ENCODE measurements at places on chromosomes 13 and 19.

DNA sequence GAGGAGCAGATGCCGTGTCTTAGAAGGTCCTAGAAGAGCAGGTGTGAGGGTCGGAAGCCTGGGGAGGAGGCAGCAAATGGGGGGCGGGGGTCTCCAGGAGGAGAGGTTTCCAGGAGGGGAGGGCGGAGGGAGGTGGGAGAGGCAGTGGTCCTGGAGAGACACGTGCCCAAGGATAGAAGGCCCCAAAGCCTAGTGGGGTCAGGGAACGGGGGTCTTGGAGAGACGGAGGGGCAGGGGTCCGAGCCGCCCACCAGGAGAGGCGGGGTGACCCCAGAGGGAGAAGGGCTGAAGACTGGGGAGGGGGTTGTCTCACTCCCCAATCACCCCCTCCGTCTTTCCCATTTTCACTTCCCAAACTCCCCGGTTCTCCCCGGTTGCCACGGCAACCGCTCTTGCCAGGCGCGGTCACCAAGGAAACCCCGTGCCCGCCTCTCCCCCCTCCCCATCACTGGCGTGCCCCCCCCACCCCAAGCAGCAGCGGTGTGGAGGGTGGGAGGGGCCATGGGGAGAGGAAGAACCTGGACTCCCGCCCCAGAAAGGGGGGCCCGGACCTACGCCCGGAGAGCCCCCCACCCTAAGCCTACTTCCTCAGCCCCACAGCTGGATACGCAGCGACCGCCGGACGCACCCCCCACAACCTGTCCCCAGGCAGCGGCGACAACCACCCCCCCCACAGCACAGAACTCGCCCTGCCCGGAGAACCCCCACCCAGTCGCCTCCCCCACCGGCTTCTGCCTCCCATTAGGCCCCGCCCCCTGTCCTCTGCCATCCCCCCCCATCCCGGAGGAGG lies 988 bp downstream of the LRRC4B start:
- peak; percentile 25 for DNase-seq

DNA sequence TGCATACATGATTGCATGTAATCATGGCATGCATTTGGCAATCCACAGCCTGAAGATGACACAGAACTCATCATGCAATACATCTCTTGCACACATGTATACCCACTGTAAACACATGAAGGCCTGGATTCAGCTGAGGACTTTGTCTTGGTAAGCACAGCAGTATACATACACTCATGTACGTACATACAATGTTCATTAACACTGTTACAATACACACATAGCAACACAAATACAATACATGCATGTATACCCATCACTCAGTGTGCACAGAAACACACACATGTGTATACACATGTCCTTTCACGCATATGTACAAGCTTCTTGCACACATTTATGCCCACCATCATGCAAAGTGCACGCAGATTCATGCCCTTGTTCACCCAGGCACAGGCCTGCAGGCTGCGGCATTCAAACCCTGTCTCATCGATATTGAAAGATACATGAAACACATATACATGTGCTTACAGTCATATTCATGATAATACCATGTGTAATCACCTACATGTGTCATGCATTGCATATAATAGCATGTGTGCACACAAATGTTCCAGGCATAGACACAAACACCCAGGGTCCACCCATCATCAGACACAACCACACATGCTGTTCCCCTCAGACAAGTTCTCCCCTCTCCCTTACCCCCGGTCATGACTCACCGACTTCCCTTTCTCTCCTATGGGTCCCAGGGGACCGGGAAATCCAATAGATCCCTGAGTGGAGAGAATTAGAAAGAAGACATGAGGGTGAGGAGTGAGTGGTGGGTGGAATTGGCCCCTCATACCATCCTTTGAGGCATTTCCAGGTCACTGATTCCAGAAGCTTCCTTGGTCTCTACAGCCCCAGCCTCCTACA lies 28.7 kb downstream of the COL5A3 start:
- no peak for DNase-seq

DNA sequence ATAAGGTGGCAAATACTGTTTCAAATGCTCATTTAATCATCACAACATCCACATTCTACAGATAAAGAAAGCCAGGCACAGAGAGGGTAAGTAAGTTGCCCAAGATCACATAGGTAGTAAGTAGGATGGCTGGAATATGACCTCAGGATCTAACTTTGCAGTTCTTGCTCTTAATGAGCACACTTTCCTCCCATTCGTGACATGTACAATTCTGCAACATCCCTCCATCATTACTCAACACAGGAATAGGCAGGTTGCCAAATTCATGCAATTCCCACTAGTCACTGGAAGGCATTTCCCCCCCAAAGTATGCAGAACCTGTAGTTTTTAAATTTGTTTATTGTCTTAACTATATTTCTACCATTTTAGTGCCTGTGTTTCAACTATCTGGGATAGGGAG lies 109.2 kb downstream of the OLFM4 start:
- DNase-seq: no peak

GRCh38 chr19:3778899-3779723 lies 7.1 kb downstream of the MATK start:
- no peak for DNase-seq

DNA sequence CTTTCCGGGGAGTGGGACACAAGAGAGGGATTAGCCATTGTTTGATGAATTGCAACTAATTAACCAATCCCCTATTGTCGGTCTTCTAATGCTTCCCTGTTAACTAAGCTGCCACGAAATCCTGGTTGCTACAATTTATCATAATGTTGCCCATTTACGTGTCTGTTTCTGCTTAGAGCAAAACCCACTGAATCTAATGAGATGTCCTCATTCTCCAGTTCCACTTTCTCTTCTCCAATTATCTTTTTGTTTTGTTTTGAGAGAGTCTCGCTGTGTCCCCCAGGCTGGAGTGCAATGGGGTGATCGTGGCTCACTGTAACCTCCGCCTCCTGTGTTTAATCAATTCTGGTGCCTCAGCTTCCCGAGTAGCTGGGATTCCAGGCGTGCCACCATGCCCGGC lies 5.2 kb upstream of the DPP9 start:
- DNase-seq: no peak

- no peak for DNase-seq
These were observed 16.9 kb downstream of the ZNF296 start for GRCh38 chr19:45059258-45059965.

DNA sequence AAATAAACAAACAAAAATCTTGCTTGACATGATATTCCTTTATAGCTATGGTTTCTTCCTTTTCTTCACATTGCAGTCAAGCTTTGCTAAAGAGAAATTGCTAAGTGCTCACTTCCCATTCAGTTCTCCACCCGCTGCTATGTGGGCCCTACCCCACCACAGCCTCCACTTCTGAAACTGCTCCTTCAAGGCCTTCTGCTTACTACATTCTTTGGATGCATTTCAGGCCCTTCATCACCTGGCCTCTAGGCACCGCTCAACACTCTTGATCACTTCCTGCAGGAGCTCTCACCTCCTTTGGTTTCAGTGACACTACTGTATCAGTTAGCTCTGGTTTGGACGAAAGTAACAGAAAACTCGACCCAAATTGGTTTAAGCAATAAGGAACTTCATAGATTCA lies 72.4 kb downstream of the KLF5 start:
- no peak for DNase-seq

- no peak for DNase-seq
These were observed 40.9 kb downstream of the GNG7 start for GRCh38 chr19:2661615-2662014.

GRCh38 chr13:46721054-46721453 lies 75.9 kb downstream of the ESD start:
- no peak for DNase-seq

GRCh38 chr13:109427695-109428094 lies 358.7 kb downstream of the IRS2 start:
- DNase-seq: no peak

- DNase-seq: no peak
These were observed 67.5 kb downstream of the ATP7B start for GRCh38 chr13:51943721-51944120.

- peak; percentile 87 for DNase-seq
These were observed 4.8 kb downstream of the EMP3 start for GRCh38 chr19:48330012-48330681.

GRCh38 chr13:41547251-41548000 lies 90.1 kb downstream of the RGCC start:
- no peak for DNase-seq

DNA sequence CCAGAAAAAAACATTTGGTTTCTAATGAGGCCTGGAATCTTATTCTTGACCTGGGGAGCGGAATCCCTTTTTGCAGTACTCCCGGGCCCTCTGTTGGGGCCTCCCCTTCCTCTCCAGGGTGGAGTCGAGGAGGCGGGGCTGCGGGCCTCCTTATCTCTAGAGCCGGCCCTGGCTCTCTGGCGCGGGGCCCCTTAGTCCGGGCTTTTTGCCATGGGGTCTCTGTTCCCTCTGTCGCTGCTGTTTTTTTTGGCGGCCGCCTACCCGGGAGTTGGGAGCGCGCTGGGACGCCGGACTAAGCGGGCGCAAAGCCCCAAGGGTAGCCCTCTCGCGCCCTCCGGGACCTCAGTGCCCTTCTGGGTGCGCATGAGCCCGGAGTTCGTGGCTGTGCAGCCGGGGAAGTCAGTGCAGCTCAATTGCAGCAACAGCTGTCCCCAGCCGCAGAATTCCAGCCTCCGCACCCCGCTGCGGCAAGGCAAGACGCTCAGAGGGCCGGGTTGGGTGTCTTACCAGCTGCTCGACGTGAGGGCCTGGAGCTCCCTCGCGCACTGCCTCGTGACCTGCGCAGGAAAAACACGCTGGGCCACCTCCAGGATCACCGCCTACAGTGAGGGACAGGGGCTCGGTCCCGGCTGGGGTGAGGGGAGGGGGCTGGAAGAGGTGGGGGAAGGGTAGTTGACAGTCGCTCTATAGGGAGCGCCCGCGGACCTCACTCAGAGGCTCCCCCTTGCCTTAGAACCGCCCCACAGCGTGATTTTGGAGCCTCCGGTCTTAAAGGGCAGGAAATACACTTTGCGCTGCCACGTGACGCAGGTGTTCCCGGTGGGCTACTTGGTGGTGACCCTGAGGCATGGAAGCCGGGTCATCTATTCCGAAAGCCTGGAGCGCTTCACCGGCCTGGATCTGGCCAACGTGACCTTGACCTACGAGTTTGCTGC lies at the start of gene ICAM4:
TSS of gene ICAM4 (plus strand) at position 153 of the 935 bp plus-strand sequence. CDS start at position 211, 58 bp downstream.
- DNase-seq: no peak

DNA sequence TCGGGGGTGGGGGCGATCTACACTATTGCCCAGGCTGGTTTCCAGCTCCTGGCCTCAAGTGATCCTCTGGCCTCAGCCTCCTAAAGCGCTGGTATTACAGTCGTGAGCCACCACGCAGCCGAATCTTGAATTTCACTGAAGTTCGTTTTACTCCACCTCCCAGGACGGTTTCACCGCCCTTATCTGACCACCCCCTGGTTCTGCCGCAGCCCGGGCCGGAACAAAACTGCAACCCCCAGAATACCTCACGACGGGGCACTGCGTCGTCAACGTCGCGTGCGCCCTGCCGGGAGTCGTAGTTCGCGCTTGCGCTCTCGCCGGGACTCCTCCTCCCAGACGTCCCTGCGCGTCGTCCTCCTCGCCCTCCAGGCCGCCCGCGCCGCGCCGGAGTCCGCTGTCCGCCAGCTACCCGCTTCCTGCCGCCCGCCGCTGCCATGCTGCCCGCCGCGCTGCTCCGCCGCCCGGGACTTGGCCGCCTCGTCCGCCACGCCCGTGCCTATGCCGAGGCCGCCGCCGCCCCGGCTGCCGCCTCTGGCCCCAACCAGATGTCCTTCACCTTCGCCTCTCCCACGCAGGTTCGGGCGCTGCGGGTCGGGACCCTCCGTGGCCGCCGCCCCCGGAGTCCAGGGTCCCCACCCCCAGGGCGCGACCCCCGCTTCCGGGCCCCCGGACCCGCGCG lies at the start of gene ATP5F1D:
TSS of gene ATP5F1D (plus strand) at position 335 of the 679 bp plus-strand sequence. CDS start at position 435, 100 bp downstream.
- DNase-seq: peak; percentile 66

DNA sequence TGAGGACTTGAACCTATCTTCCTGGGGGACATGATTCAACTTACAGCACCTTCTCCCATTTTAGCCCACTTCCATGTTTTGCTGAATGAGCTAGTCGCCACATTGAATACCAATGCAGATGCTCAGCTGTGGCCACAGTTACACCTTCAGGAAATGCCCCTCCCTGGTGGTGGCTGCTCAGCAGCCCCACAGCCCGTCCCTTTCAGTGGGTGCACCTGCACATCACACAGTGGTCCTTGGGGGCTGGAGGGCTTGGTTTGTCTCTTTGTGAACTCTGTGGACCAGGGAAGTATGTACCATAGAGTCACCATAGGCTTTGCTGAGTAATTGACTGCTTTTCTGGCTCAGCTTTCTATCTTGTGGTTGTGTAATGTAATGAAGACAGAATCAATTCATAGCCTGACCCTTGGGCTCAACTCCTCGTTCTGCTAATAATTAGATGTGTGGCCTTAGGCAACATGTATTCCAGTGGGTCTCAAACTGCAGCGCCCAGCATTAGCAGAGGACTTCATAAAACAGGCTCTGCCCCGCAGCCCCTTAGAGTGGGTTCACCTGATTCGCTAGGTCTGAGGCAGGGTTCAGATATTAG lies 48.1 kb upstream of the FARP1 start:
- DNase-seq: no peak

- DNase-seq: no peak
These were observed 102.2 kb upstream of the MBNL2 start for GRCh38 chr13:97119943-97120342.

GRCh38 chr13:42348576-42348975 lies 76.6 kb downstream of the AKAP11 start:
- no peak for DNase-seq

DNA sequence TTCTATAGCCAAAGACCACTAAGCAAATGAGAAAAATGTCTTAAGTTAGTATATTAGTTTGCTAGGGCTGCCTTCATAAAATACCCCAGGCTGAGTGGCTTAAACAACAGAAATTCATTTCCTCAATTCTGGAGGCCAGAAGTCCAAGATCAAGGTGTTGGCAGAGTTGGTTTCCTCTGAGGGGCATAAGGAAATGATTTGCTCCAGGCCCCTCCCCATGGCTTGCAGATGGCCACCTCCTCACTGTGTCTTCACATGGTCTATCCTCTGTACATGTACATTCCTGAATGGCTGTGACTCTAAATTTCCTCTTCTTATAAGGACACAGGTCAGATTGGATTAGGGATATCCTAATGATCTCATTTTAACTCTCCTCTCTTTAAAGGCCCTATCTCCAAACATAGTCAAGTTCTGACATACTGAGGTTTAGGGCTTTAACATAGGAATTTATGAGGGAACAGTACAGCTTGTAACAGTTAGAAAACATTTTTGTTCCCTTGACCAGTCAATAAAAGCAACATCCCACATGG lies 307.4 kb downstream of the DIAPH3 start:
- DNase-seq: no peak

GRCh38 chr19:30666301-30666803 lies 294.2 kb downstream of the ZNF536 start:
- no peak for DNase-seq

Measured in NCI-H524 treated with DMSO at 0.1 percent for 48 hours (cell line).